ENCODE measurements at places on chromosomes 2 and 18.

DNA sequence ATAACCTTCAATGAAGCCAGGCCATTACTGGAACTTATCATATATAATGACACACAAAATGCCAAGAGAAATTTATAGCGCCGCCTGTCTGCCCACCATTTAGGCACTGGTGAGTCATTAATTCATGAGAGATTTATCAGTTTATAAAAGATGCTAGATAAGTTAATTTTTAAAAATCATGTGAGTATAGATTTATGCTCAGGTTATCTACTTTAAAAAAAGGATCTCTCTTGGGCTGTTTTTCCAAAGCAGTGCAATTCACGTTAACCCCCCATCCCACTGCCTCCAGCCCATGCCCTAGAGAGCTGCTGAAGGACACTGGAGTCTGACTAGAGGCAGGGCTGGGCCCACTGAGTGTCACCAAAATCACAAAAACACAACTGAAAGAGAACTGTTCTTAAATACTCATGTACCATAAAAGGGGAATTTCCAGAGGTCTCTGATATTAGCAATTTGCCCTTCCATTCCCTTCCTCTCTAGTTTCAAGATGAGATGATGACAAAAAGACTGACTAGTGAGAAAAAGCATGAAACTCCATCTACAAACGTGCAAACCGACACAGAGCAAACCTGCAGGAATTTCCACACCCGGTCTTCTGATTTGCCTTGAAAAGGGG lies 160.8 kb downstream of the BCL2 start:
- no peak overlapping the region for H3K27ac ChIP-seq
- H3K4me3 ChIP-seq, result no peak overlapping the region
- no peaks in the 10 kb centered on the region for H3K36me3 ChIP-seq
- H3K4me1 ChIP-seq, result peaks cover 27% of the 10 kb centered on the region
- no peaks in the 10 kb centered on the region for H3K27me3 ChIP-seq
- no peak for DNase-seq

DNA sequence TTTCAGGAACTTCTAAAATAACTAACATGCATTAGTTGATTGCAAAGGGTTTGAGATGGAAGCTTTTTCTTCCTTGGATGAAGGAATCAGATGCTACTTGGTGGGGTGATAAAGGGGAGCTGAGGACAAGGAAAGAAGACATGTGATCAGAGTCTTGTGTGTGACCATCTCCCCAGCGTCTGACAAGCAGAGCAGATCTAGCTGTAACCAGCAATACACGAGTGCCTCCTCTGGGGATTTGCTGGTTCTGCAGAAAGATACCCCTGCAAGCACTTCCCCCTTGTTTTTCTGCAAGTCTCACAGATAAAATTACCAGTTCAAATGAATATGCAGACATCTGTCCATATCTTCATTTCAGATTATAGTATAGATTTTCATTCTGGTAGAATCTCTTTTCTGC lies 2.7 kb downstream of the CDH7 start:
- DNase-seq, result no peak
- H3K36me3 ChIP-seq, result no peaks in the 10 kb centered on the region
- H3K27ac ChIP-seq, result no peak overlapping the region

GRCh38 chr2:54310311-54310710 lies 54.3 kb upstream of the TSPYL6 start:
- H3K27ac ChIP-seq, result no peak overlapping the region
- H3K4me3 ChIP-seq, result no peak overlapping the region
- no peak for DNase-seq
- no peaks in the 10 kb centered on the region for H3K27me3 ChIP-seq
- no peaks in the 10 kb centered on the region for H3K36me3 ChIP-seq

GRCh38 chr18:36650906-36651305 lies 177.9 kb downstream of the TPGS2 start:
- H3K36me3 ChIP-seq, result no peaks in the 10 kb centered on the region
- no peak overlapping the region for H3K27ac ChIP-seq
- no peaks in the 10 kb centered on the region for H3K27me3 ChIP-seq
- no peak for DNase-seq
- H3K4me1 ChIP-seq, result no peaks in the 10 kb centered on the region

DNA sequence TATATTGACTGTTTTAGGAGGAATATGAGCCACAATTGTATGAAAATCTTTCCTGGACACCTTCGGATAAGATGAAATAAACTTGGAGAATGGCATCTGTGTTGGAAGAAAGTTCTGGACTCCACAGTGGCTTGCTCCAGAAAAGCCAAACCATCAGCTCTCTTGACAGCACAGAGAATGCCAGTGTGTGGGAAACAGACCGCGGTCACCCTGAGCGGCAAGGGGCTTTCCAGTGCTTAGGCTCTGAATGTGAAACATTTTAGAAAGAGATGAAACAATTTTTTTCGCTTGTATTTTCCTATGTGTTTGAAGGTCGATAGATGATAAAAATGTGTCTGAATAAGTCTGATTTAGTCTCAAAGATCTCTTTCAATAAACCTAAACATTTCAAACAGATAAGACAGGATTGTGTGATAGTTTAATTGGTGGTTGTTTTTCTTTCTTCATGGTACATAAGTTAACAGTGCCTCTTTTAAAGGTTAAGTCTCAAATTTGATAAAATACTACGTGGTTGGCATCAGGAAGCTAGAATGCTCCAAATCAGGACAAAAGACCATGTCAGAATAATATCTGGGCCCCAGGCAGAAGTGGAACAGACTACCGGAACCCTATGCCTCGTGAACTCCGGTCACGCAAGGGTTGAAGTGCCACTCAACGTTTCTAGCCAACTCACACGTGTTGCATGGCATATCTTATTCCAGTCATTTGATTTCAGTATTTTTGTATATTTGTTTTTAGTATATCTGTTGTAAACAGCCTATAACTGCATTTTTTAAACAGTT lies 28.9 kb downstream of the PTGR3 start:
- no peaks in the 10 kb centered on the region for H3K27me3 ChIP-seq
- DNase-seq, result no peak
- no peak overlapping the region for H3K27ac ChIP-seq
- no peaks in the 10 kb centered on the region for H3K4me1 ChIP-seq
- no peaks in the 10 kb centered on the region for H3K36me3 ChIP-seq
- no peak overlapping the region for H3K4me3 ChIP-seq

DNA sequence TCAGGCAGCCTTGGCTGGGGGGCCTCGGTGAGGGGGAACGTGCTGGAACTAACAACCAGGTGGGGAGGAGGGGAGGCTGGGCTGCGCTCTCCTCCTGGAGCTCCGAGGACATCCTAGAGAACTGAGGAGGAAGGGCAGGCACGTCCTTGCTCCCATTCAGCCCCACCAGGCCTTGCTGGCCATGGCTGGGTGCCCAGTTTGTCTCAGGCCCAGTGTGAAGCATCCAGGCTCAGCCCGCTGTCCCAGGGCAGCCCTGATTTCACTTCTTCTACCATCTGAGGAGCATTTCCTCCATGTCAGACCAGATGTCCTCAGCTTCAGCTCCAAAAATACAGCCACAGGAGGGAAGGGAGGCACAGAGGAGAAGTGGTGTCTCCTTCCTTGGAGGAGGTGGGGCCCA lies 125.4 kb downstream of the CELF4 start:
- no peak overlapping the region for H3K4me3 ChIP-seq
- no peak for DNase-seq
- no peak overlapping the region for H3K27ac ChIP-seq

DNA sequence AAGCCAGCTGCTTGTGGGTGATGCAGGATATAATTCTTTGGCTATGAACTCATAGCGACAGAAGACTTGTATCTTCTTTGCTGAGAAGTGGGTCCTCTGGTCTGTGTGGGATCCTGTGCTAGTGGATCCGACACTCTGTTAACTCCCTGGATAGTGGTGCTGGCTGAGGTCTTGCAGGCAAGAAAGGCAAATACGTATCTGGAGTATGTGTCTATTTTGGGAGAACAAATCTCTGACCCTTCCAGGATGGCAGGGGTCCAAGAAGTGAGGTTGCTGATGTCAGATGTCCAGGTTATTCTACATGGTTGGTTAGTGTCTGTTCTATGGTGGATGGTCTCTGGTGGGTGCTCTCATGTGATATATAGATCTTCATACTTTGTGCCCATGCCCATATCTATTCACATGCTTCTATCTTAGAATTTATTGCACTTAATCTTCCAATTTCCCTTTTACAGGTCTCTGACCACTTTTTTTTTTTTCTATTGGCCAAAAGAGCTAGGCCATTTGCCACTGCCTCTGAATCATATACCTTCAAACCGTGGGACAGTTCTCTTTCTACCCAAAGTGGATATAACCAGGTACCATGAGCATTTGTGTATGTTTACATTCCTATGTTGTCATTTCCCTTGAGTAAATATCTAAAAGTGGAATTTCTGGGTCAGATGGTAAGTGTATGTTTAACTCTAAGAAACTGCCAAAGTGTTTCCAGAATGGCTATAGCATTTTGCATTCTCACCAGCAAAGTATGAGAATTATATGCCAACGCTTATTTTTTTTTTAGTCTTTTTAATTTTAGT lies 45.1 kb upstream of the RBMS1 start:
- H3K36me3 ChIP-seq, result no peaks in the 10 kb centered on the region
- H3K27me3 ChIP-seq, result no peaks in the 10 kb centered on the region
- peaks cover under 1% of the 10 kb centered on the region for H3K4me1 ChIP-seq
- DNase-seq, result no peak

DNA sequence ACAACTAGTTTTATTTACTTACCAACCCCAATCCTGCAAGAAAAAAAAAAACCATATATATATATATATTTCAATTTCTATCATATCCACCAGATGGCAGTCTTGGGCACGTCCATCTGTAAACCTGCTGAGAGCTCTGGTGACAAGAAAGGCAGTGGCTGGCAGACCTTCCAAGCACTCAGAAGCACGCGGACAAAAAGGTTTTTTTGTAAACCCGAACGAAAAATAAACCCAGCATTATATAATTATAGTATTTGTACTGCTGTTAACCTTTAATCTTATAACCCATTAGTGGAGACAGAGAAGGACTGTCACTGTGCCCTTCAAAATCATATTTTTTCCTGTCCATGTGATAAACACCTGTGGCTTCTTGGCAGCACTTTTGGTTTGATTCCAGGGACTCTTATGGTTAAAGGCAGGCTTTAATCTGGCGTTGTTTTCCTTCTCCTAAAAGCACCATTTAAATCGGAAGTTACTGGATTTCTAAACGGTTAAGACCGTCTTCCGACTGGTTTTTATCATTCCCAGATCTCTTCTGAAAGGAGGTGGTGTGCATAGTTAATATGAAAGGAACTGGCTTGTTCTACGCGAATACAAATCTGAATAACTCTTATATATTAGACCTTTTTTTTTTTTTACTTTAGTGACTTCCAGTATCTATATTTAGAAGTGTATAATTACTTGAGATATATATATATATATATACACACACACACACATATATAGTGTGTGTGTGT lies 31.0 kb upstream of the SLC3A1 start:
- no peak overlapping the region for H3K27ac ChIP-seq
- H3K4me3 ChIP-seq, result peak overlapping the region; percentile 23
- H3K36me3 ChIP-seq, result no peaks in the 10 kb centered on the region
- H3K27me3 ChIP-seq, result no peaks in the 10 kb centered on the region

DNA sequence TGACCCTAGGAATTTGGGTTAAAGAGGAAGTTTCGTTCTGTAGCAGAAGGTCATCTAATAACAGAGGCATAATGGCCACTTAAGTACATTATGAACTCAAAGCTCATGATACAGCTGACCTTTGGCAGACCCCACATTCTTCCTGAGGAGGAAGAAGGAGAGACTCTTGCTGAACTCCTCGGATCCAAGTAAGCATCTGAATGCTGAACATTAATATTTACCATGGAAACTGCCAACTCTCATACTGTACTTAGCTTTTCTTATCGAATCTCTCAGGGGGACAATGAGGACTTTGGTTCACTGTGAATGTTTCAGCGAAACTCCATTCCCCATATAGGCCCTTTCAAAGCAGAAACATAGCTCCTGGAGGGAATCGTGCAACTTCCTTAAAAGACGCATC lies 781.4 kb upstream of the GYPC start:
- H3K4me1 ChIP-seq, result no peaks in the 10 kb centered on the region
- H3K27me3 ChIP-seq, result no peaks in the 10 kb centered on the region
- no peak for DNase-seq
- no peak overlapping the region for H3K4me3 ChIP-seq
- no peaks in the 10 kb centered on the region for H3K36me3 ChIP-seq

GRCh38 chr2:122634256-122634655 lies 878.8 kb downstream of the TSN start:
- no peaks in the 10 kb centered on the region for H3K27me3 ChIP-seq
- H3K36me3 ChIP-seq, result no peaks in the 10 kb centered on the region
- H3K4me1 ChIP-seq, result no peaks in the 10 kb centered on the region
- H3K27ac ChIP-seq, result peak overlapping the region; percentile 23

DNA sequence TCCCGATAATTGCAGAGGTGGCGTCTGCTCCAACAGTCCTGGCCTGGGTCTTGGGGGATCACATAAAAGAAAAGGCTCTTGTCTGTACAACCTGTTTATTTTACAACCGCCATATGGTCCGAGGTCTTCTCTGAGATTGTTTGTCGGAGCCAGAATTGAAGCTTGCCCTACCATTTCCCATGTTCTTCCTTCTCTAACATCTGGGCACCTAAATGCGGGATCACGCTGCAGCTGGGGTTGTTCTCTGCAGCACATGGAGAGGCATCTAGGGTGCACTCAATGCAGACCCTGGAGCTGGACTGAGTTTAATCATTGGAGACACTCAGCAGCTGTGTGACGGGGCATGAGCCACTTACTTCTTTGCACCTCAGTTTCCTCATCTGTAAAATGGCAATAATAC lies 107.7 kb downstream of the ACKR3 start:
- H3K4me3 ChIP-seq, result no peak overlapping the region
- no peak overlapping the region for H3K27ac ChIP-seq
- peaks cover 22% of the 10 kb centered on the region for H3K4me1 ChIP-seq

DNA sequence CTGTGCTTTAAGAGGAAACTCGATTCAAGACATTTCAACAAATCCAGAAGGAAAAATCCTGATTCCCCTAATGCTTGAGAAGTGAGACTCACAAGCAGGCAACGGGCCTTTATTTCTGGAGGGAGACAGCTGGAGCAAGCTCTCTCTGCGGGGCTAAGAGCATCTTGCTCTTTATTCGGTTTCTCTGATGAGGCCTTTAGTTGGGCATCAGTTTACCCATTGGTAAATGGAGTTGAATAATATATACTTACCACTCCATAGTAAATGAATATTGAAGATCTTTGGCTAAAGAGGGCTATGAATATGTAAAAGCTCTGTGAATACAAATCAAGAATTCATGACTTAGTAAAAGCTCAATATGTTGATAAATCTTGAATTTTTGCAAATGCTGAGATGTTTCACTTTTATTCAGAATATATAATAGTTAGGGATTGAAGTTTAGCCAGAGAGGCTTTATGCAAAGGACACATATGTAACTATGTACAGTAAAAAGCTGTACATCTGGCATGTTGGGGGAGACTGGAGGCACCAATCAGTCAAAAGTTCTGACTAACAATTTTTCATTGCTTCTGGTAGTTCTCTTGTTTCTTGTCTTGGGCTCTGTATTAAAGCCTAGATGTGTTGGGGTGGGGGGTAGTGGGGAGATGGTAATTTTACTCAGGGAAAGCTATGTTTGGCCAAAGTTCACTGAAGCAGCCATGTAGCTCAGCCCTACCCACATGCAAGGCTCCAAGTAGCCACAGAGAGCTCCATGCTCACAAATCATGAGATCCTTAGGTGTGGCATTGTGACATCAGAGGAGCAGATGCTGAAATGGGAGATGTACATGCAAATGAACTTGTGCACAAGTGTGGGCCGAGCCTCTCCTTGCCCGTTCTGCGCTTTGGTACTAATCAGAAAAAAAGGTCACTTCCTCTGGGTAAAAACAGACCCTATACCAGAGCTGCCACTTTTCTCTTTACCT lies 200.2 kb downstream of the SATB2 start:
- H3K36me3 ChIP-seq, result no peaks in the 10 kb centered on the region
- DNase-seq, result no peak
- H3K27ac ChIP-seq, result no peak overlapping the region
- H3K4me3 ChIP-seq, result no peak overlapping the region
- no peaks in the 10 kb centered on the region for H3K27me3 ChIP-seq
